Endothelial cell of umbilical vein (primary cell): ENCODE measurements at places on chromosomes 4 and X. TPM values are rescaled to one million over a fixed set of nuclear protein-coding genes. Genes with fewer than 3 reads are reported as not detected.

The GNRHR gene
- total RNA-seq = not detected in 2 replicates

The C4orf54 gene
- total RNA-seq = not detected in 2 replicates

The RBM47 gene
- not detected in 2 replicates for total RNA-seq

- H3K27me3 ChIP-seq = no peaks in the 10 kb centered on the region
- no peak for DNase-seq
Measured at GRCh38 chr4:36757580-36758311, 476.3 kb downstream of the DTHD1 start.

GRCh38 chr4:12221031-12221430 is 792.3 kb upstream of the HS3ST1 start:
- no peak overlapping the region for H3K27ac ChIP-seq
- no peaks in the 10 kb centered on the region for H3K4me1 ChIP-seq
- no peak for DNase-seq

DNA sequence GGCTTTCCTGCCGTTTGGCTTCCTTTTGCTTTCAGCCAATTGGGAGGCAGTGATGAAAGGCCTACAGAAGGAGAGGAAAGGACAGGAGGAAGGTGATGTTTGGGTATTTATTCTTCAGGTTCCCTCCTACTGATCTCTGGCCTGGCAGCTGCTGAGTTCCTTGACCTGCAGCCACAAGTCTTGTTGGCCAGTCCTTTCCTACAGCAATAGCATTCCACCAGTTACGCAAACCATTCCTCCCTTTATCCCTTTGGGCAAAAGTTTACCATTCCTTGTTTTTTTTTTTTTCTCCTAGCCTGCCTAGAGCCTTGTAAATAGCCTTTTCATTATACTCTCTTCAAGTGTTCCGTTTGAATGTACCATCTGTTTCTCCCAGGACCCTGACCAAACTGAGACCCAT is 198.1 kb upstream of the FTHL17 start:
- H3K27ac ChIP-seq = no peak overlapping the region
- no peaks in the 10 kb centered on the region for H3K4me1 ChIP-seq
- H3K27me3 ChIP-seq = no peaks in the 10 kb centered on the region

The LDB2 gene
- total RNA-seq = 80.9 and 127 TPM in 2 replicates

DNA sequence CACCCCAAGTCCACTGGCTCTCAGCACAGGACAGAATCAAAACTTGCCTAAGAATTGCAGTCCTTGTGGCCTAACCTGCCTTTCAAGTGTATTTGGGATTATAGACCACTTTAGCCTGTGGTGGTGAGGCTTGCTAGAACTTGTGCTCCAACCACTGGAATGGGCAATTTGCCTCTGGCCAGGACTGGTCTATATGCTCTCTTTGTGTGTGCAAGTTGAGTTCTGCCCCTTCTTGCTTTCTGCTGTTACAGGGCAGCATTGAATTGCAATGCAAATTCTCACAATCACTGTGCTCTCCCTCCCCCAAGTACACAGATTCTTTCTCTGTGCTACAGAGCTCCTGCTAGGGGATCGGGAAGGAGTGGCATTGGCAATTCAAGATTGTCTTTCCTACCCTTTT is 233.6 kb upstream of the DIPK2B start:
- no peaks in the 10 kb centered on the region for H3K27me3 ChIP-seq
- no peak for DNase-seq
- H3K4me1 ChIP-seq = no peaks in the 10 kb centered on the region
- no peak overlapping the region for H3K4me3 ChIP-seq
- no peak overlapping the region for H3K27ac ChIP-seq

- H3K27me3 ChIP-seq = no peaks in the 10 kb centered on the region
- no peaks in the 10 kb centered on the region for H3K36me3 ChIP-seq
- DNase-seq = no peak
- peaks cover 42% of the 10 kb centered on the region for H3K4me1 ChIP-seq
- H3K27ac ChIP-seq = peak overlapping the region; percentile 43
Measured at GRCh38 chrX:130082244-130083106, 27.8 kb downstream of the ELF4 start.

The GAGE12F gene
- total RNA-seq = not detected in 2 replicates

DNA sequence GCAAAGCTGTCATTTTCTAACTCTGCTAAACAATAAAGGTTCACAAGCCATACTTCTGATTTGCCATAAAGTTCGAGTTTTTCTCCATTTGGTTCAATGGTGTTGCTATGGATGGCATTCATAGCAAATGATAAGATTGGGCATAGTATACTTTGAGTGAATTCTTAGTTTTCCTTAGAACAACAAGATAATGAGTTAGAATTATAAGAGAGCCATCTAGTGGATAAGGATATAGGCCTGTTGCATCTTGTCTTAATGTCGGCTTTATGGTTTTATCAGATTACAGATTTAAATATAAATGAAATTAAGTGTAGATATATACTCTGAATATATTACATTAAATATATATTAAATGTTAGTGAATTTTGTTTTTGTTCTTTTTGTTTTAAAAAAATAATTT is 644.6 kb downstream of the IL1RAPL1 start:
- H3K27me3 ChIP-seq = no peaks in the 10 kb centered on the region
- peak; percentile 9 for DNase-seq
- H3K4me3 ChIP-seq = no peak overlapping the region
- no peaks in the 10 kb centered on the region for H3K36me3 ChIP-seq

DNA sequence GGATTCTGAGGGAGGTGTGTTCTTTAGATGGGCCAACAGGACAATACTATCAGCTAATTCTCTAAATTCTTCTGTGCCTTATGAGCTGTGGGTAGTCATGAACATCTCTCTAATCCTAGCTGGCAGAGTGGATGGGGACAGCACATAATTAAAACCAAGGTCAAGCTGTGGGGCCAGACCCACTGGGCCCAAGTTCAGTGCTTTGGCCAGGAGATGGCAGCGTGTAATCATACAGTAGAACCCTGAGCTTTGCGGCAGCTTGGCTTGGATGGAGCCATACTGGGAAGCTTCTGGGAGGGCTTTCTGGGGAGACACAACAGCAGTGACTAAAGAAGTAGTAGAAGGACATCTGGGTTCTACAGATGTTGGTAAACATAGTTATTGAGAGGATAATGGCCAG is 140.3 kb upstream of the CXCL13 start:
- no peak for DNase-seq
- H3K36me3 ChIP-seq = no peaks in the 10 kb centered on the region
- H3K27me3 ChIP-seq = no peaks in the 10 kb centered on the region
- H3K4me3 ChIP-seq = no peak overlapping the region
- H3K4me1 ChIP-seq = no peaks in the 10 kb centered on the region

GRCh38 chr4:164381859-164382258 is 372.1 kb upstream of the SMIM31 start:
- H3K36me3 ChIP-seq = no peaks in the 10 kb centered on the region
- H3K4me1 ChIP-seq = no peaks in the 10 kb centered on the region
- no peak overlapping the region for H3K4me3 ChIP-seq
- H3K27ac ChIP-seq = no peak overlapping the region
- no peaks in the 10 kb centered on the region for H3K27me3 ChIP-seq
